ENCODE measurements at places on chromosomes 7 and 10. TPM values are rescaled to one million over a fixed set of nuclear protein-coding genes. Genes with fewer than 3 reads are reported as not detected.
A peak's percentile ranks its signal among the peaks of the same experiment; 100 is the strongest.

VAX1 gene
- total RNA-seq: not detected

DNA sequence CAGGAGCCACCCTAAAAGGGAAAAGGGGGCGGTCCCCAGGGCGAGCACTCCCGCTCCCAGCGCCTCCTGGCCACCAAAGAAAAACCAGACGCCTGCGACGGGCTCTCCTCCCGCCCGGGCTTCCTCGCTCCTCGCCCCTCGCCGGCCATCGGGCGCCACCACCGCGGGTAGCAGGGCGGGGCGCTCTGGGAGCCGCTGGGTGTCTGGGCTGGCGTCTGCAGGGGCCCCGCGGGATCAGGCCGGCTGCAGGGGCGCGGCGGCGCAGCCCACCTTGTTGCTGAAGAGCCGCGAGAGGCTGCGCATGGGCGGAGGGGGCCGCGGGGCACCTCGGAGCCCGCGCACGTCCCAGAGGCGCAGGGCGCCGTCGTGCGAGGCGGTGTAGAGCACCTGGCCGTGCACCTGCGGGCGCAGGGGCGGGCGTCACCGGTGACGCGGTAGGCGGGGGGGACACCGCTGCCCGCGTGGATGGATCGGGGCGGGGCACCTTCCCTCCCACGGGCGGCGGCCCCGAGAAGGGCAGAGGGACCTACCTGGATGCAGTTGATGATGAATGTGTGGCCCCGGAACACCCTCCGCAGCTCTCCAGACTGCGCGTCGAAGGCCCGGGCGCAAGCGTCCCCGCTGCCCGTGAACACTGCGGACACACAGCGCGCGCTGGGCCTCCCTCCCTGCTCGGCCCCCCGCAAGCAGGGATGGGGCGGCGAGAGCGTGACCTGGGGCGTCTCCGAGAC is 28.3 kb downstream of the WDR86 start:
- no peak for DNase-seq
- peak overlapping the region; percentile 13 for H3K4me3 ChIP-seq
- no peak overlapping the region for H3K27ac ChIP-seq

FGFBP3 gene
- 0.33 TPM for total RNA-seq

TDRD1 gene
- total RNA-seq: not detected

DNA sequence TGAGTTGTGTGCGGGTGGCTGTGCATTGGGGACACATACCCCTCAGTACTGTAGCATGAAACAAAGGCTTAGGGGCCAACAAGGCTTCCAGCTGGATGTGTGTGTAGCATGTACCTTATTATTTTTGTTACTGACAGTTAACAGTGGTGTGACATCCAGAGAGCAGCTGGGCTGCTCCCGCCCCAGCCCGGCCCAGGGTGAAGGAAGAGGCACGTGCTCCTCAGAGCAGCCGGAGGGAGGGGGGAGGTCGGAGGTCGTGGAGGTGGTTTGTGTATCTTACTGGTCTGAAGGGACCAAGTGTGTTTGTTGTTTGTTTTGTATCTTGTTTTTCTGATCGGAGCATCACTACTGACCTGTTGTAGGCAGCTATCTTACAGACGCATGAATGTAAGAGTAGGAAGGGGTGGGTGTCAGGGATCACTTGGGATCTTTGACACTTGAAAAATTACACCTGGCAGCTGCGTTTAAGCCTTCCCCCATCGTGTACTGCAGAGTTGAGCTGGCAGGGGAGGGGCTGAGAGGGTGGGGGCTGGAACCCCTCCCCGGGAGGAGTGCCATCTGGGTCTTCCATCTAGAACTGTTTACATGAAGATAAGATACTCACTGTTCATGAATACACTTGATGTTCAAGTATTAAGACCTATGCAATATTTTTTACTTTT is 1.8 kb downstream of the DDIT4 start:
- H3K4me1 ChIP-seq: peaks cover 19% of the 10 kb centered on the region
- peak; percentile 41 for DNase-seq
- peaks cover 22% of the 10 kb centered on the region for H3K36me3 ChIP-seq
- H3K4me3 ChIP-seq: peak overlapping the region; percentile 98
- H3K27ac ChIP-seq: peak overlapping the region; percentile 99

- no peaks in the 10 kb centered on the region for H3K36me3 ChIP-seq
- H3K4me1 ChIP-seq: peaks cover 6% of the 10 kb centered on the region
- no peak overlapping the region for H3K4me3 ChIP-seq
- no peak for DNase-seq
Observed at GRCh38 chr10:86391986-86392722, 25.6 kb upstream of the GRID1 start.

PDLIM1 gene
- 300 TPM for total RNA-seq

- no peak overlapping the region for H3K4me3 ChIP-seq
- no peaks in the 10 kb centered on the region for H3K27me3 ChIP-seq
- H3K4me1 ChIP-seq: peaks cover 14% of the 10 kb centered on the region
- no peak overlapping the region for H3K27ac ChIP-seq
Observed at GRCh38 chr7:111787741-111788140, 225.4 kb upstream of the IMMP2L start.
